ENCODE measurements at places on chromosomes 3 and 15.
A peak's percentile ranks its signal among the peaks of the same experiment; 100 is the strongest.

- DNase-seq, result no peak
Measured at GRCh38 chr15:54208786-54209185, 230.5 kb downstream of the UNC13C start.

GRCh38 chr3:58009026-58009748 lies 965 bp downstream of the FLNB start:
- DNase-seq, result no peak

- DNase-seq, result no peak
Measured at GRCh38 chr15:91855684-91856489, 2.4 kb downstream of the SLCO3A1 start.

- no peak for DNase-seq
Measured at GRCh38 chr3:33915796-33916546, 117.5 kb downstream of the PDCD6IP start.

DNA sequence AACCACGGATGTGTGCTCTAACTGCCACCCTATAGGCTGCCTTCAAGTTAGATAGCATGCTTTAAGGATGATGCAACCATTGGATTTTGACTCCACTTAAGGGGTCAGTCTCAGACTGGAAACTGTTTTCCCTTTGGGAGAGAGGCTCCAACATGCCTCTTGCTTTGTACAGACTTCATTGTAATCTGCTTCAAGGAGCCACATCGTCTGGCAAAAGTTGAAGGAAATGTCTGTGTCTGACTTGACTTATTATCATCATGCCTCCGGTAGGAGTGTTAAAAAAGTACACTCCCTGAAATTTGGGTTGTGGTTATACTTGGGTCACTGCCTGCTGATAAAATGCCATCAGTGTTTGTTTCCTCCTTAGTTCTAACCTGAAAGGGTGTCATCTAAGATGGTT lies 245.4 kb upstream of the CDIN1 start:
- no peak for DNase-seq

GRCh38 chr3:141386611-141387111 lies 18.4 kb downstream of the ZBTB38 start:
- no peak for DNase-seq

- peak; percentile 19 for DNase-seq
Measured at GRCh38 chr15:90367576-90367975, 15.5 kb downstream of the ZNF774 start.

GRCh38 chr3:18134386-18135059 lies 290.6 kb downstream of the SATB1 start:
- DNase-seq, result no peak

GRCh38 chr3:56375654-56376053 lies 92.6 kb downstream of the ERC2 start:
- DNase-seq, result no peak

DNA sequence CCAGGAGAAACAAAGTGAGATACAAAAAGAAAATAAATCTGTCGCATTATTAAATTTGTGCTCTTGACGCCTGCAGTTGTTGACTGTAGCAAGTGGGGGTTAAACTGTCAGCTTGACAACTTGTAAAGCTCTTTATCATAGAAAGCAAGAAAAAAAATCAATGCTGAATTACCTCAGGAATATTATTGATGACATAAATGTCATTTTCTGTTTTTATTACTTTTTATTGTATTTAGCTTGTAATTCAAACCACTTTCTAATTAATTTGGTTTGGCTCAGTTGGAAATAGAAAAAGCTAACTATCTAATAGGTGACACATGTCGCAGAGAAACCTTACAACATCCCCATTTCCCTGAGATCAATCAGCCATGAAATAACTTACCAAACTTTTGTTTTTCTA lies 195.3 kb downstream of the CDIN1 start:
- DNase-seq, result no peak

DNA sequence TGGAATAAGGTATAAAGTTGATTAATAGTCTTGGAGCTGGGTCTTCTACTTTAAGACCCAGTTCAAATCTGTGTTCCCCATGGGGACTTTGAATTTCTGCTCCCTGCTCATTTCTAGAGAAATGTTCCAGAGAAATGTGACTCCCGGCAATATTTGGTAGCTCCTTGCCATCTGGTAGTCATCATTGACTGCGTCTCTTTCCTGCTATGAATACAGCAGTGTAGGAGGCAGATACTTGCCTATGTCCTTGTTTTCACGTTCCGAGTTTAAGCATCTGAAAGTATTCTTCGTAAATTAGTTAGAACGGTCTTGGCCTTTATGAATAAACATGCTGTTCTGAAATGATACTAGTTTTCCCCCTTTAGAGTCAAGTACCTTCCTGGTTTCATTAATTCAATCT lies 352.9 kb downstream of the PTPRG start:
- no peak for DNase-seq

- no peak for DNase-seq
Measured at GRCh38 chr15:27538325-27538724, 560.8 kb downstream of the OCA2 start.

DNA sequence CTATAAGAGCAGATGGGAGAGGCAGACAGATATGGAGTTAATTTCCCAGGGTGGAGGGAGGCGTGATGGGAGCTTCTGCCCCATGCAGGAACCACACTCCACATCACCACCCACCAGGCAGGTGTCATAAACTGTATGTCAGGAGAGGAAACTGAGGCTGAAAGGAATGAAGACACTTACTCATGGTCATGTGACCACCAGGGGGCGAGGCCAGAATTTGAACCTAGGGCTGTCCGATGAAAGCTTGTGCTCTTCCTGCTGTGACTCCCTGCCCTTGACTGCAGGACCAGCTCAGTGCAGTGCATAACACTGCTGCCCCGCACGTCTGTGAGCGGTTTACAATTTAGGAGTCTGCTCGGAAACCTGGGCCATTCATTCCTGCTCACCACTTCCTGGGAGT lies 28.8 kb downstream of the NUP210 start:
- no peak for DNase-seq

GRCh38 chr15:72099155-72099554 lies 18.8 kb downstream of the MYO9A start:
- no peak for DNase-seq

GRCh38 chr15:92751528-92751927 lies 96.0 kb upstream of the FAM174B start:
- DNase-seq, result peak; percentile 71

GRCh38 chr3:149042789-149043386 lies 43.4 kb downstream of the HLTF start:
- DNase-seq, result no peak

GRCh38 chr15:70492240-70493177 lies 270.8 kb downstream of the UACA start:
- no peak for DNase-seq

DNA sequence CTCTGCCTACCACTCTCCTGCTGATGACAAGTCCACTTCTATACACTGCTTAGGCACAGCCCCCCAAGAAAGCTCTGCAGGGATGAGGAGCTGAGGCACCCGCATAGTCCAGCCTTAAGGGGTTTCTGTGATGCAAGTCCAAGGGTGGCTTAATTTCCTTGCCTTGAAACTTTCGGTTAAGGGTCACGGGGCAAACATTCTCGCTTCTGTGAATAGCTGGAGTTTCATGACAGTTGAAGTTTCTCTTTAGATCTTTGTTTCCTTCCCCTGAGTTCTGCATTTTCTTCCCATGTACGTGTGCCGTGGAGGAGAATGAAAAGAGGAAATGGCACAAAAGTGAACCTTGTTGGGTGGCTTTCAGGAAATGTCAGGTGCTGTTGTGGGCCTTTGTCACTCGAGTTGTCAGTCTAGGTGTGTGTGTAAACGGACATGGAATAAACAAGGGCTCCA lies 7.0 kb downstream of the GPR160 start:
- no peak for DNase-seq

DNA sequence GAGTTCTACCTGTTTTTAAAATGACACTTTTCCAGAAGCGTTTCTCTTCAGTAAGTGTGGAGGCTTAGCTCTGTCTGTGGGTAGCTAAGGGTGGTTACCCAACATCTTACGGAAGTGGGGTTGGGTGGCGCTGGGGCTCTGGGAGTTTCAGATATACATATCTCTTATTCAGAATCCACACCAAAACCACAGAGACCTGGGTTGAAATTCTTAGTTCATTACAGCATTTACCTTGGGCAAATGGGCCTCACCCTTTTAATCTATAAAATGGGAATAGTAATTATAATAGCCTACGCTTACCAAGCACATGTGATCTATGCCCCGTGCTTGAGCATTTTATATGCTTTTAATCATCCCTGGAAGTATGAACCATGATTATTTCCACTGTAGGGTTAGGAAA lies 9.4 kb downstream of the PTPRG start:
- DNase-seq, result no peak

DNA sequence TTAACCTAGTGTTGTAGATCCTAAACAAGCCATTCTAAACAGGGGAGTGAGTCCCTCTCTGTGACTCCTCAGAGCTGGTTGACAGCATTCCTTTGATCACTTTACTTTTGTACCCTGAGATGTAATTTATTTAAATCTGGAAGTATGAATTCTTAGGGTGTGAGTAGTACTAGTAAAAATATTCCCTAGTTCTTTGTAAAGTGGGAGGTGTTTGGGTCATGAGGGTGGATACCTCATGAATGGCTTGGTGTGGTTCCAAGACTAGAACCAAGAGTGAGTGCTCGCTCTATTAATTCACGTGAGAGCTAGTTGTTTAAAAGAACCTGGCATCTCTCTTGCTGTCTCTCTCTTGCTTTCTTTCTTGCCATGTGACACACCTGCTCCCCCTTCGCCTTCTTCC lies 223.7 kb downstream of the SQOR start:
- no peak for DNase-seq

DNA sequence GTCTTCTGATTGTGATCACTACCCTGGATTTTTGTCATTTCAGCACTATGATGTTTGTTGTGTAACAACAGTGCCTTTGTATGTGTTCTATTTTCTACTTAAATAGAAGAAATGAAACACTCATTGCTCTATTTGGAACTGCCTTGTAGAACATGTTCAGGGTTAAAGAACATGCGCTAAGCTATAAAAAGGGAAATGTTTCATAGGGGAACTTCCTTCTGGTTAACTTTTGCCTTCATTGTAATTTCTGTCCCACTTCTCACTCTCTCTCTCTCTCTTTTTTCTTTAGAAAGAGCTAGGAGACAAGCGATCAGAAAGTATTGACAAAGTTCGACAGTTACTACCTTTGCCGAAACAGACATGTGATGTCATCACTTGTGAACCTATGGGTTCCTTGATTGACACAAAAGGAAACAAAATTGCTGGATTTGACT lies at the start of gene P2RY12:
TSS of gene P2RY12 (minus strand) at position 13 of the 434 bp plus-strand sequence. CDS start 45,908 bp downstream, outside the sequence.
- no peak for DNase-seq

DNA sequence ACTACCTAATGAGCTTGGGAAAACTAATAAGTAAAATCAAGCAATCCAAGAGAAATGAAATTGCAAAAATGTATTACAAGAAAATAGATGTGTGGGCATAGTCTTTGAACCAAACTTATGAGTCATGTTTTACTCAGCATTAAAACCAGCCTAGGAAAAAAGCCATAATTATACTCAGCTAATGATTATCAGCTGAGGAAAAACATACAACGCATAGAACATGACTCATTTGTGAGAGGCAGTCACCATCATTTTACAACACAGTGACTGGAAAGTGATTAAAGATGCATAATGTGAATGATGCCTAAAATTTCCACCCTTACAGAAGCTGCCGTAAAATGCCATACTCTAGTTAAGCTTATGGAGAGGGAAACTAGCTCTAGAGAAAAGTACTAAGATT lies 238.0 kb upstream of the EOMES start:
- DNase-seq, result no peak

DNA sequence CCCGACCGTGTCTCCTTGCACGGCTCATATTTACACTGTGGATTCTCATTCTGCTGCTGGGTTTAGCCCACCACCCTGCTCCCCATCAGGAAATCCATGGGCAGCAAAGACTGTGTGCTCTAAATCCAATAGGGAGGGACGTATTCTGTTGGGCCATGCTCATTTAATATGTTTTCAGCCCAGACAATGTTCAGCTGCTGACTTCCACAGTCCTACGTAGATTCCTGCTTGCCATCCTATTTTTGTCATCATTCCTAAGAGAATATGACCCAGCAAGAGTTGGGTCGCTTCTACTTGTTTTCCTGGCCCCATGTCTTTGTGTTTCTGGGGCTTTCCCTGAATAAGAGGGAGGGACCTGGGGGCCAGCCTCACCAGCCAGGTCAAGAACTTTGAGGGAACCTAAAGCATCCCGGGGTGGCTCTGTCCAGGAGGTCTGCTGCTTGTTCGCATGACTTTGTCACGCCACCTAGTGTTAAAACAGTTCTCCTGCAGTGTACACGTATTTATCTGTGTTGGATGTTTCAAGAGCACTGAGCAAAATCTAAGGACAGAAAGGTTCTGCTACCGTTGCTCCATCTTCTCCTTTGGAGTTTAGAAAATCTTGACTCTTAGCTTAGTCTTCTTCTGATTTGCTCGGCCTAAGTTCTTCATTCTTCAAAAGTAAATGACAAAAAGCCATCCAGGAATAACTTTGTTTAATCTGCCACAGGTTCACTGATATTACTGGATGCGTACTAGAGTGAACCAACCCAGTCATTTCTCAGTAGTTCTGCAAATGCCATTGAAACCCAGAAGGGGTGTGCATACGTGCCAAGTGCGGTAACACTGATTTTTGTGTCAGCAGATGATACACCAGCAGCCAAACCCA lies 79.8 kb upstream of the NR2E3 start:
- peak; percentile 62 for DNase-seq

GRCh38 chr15:64527263-64527984 lies 67.0 kb downstream of the ZNF609 start:
- no peak for DNase-seq

DNA sequence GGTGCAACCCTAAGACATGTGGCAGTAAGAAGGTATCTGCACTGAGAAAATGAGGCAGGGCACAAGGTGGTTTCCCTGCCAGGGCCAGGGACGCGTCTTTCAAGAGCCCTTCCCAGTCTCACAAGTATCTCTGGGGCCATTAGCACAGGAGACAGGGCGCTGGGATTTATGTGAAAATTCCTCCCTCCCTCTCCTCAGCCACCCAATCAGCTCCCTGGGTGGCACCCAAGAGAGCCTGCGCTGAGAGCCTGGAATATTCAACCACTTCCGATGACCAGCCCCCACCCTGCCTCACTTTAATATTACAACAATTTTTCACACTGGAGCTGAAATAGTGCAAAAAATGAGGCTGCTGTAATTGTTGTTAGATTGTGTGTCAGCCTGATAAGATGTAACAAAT lies 26.1 kb downstream of the SEC61A1 start:
- DNase-seq, result no peak
